ENCODE measurements at places on chromosomes 6 and 20.

GRCh38 chr6:21801446-21802174 lies 208.1 kb downstream of the SOX4 start:
- DNase-seq = no peak

DNA sequence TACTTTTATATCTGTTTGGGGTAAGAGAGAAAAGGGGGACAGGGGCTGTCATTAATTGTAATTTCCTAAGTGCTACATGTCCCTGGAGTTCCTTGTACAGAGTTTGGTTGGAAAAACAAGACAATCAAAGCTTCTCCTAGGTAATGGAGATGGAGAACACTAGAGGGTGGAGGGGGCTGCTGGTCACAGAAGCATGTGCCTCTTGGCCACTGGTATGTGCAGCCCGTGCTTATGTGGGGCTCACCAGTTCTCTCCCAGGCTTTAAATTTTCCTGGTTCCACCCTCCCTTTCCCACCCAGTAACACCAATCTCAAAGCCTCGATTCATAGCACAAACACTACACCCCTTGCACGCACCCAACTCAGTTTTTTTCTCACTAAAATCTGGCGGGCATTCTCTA lies 165.6 kb downstream of the SAMD5 start:
- DNase-seq = no peak

DNA sequence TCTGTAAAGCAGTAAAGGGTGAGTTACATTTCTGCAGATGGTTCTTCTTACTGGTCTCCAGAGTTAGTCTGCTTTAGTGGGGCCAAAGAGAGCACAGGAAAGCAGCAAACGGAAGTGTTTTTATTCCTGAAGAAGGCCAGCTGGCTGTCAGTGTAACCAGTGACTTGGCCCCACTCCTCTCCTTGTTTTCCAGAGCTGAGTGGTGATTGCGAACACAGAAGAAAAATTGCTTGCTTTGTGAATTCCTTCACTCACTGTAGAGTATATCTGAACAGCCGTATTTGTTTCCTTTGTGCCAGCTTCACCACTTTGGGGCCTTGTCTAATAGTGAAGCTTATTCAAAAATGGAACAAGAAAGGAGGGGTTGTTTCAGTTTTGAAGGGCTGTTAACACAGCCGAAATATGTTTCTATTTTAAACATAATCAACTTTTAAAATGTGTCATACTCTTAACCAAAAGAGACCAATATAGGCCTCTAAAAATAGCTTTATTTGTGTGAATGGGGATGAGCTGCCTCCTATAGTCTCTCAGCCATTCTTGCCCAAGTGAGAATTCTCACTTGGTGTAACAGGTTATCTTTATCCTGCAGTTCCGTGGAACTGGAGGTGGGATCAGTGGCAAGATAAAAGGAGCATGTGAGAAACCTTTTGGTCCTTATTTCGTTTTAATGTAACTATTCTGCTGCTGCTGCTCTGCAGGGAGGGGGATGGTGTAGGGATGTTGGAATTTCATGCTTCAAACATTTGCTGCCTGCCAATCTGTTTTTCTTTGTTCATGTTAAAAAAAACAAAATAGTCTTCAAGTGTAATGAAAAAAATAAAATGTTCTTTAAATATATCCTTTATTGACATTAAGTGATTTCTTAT lies 37.8 kb downstream of the ZC2HC1B start:
- DNase-seq = no peak

DNA sequence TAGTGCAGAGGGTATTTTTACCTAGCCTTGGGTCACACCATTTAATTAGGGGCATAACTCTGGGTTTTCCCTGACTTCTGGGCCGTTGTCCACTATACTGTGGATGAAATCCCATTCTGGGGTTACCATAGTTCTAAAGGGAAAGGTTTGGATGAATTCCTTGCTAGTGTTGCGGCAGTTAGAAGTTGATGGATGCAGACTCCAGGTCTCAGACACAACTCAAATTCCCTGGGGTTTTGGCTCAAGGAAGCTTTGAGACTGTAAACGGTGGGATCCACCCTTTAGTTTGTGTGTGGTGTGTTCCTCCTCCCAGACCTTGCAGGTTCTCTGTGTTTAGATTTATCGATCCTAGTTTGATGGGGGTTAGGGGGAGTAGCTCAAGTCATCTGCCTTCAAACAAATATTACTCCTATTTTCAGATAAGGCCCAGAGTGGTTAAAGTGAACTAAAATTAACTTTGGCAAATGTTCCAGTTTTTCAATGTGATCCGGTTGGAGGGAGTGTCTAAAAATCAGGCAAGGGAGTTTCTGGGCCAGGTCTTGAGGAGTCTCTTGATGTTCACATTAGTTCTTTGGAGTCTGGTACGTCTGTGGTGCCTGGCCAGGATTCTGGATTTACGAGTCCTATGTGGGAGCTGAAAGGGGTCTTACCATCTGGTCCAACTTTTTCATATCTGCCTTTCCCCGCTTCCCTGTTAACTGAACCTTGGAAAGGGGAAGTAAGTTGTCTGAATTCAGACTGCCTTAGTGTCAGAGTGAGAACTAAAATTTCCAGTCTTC lies 1.5 kb downstream of the RALY start:
- DNase-seq = no peak

GRCh38 chr20:1377984-1378734 lies 14.7 kb downstream of the FKBP1A start:
- no peak for DNase-seq
